ENCODE measurements at places on chromosomes 5 and 9.

GRCh38 chr5:83554686-83555085 lies 83.1 kb downstream of the VCAN start:
- no peak for DNase-seq

- no peak for DNase-seq
These were observed 50.2 kb upstream of the ZFAND5 start for GRCh38 chr9:72415163-72415562.

DNA sequence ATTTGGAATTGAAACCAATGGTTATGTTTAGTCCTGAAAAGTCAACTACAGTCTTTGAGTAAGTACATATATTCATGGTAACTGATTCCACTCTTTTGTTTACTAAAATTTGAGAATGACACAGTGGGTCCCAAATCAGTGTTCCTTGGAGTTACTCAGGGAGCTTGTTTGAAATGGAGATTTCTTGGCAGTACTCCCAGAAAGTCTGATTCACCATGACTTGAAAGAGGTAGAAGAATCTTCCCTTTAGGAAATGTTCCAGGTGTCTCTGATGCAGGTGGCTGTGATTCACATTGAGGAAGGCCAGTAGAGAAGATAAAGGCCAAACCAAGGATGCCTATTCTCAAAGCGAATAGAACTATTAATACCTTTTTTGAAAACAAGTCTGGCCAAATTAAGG lies 1078.3 kb downstream of the CDH12 start:
- no peak for DNase-seq

DNA sequence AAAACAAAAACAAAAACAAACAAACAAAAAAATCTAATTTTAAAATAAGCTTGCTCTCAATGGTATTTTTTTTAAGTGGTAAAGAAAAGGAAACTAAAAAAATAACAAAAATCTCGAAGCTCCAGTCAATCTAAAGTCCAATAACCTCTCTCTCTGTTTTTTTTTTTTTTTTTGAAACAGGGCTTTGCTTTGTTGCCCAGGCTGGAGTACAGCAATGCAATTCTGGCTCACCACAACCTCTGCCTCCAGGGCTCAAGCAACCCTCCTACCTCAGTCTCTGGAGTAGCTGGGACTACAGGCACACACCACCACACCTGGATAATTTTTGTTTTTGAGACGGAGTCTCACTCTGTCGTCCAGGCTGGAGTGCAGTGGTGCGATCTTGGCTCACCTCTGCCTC lies 25.9 kb upstream of the GLDC start:
- no peak for DNase-seq

DNA sequence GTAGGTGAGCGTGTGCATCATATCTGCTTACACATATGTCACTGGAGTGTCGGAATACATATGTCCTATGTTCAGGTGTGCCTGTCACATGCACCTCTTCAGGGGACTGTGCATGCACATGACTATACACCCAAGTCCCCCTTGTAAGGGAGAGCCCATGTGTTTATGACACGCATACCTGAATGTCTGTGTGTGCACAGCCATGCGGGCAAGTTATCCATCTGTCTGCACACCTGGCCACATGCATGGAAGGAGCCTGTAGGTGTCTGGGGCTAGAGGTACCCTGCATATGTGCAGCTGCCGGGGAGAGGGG lies 622 bp upstream of the RGS14 start:
- no peak for DNase-seq

GRCh38 chr9:131593091-131593820 lies 47.9 kb downstream of the PRRT1B start:
- DNase-seq = no peak

DNA sequence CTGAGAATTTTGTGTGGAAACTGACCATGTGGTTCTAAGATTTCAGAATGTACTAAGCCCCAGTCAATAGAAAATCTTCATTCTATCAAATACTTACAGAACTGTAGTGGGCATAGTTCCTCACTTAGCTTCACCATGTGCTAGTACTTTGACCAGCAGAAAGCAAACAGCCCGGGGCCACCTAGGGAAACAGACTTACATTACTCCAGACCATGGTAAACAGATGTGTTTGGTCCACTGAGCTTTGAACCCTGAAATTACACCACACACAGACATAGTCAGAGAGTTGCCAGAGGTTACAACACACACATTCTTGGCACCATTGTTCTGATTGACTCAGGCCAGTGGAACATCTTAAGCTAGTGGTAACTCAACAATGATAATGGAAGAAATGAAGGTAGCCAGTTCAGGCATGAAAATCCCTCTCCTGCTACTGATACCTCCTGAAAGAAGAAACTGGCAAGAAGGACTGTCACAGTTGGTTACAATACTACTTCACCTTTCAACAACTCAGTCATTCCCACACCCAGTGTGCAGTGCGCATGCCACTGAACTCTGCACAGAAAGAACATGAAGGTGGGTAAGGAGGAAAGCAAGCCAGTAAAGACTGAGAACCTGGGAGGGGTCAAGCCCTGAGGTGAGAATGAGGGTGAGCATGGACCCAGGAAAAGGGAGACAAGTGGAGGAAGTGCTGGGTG lies 18.7 kb upstream of the LECT2 start:
- DNase-seq = no peak

- no peak for DNase-seq
These were observed 512.7 kb upstream of the PAPPA start for GRCh38 chr9:115640887-115641286.

DNA sequence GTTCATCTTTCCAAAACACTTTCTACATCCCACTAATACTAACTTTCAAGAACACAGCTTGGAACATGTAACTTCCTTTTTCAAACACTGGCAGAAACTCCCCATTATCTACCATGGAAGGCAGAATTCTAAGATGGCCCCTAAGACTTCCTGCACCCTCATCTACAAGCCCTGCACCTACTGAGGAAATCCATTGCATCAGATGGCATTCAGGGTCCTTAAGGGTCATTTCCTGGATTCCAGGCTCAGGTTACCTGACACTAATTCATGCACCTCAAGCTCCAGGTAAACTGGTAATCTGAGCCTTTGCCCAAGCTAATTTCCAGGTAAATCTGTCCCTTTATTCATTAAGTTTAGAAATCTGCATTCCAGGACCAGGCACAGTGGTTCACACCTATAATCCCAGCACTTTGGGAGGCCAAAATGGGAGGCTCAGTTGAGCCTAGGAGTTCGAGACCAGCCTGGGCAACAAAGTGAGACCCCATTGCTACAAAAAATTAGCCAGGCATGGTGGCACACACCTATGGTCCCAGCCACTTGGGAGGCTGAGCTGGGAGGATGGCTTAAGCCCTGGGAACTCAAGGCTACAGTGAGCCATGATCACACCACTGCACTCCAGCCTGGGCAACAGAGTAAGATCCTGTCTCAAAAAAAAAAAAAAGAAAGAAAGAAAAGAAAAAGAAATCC lies 91.6 kb downstream of the NFIB start:
- no peak for DNase-seq

- DNase-seq = no peak
These were observed 132.4 kb downstream of the FRMD3 start for GRCh38 chr9:83405759-83406158.
